AG09319 (cell line): ENCODE measurements at places on chromosomes 3 and 15.
A peak's percentile ranks its signal among the peaks of the same experiment; 100 is the strongest.

- DNase-seq, result no peak
Measured at GRCh38 chr3:169234618-169235017, 428.9 kb downstream of the MECOM start.

GRCh38 chr15:101679806-101680205 lies 27.6 kb upstream of the TM2D3 start:
- no peak for DNase-seq

DNA sequence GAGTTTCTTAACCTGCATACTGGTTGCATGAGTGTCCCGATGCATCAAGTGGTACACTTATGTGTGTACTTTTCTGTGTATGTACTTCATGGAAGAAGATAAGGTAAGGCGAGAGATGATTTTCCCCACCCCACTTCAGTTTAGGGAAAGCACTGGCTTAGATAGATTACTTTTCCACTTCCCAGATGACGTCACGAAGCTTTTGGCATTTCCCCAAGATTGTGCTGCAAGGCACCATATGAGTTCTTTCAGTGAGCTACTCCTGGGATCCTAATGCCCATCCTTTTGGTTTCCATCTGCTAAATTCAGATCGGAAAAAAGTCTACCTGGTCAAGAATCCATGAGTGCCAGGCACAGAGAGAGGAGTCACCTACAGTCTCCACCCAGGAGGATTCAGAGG lies 4.5 kb downstream of the IL17RB start:
- peak; percentile 2 for DNase-seq

DNA sequence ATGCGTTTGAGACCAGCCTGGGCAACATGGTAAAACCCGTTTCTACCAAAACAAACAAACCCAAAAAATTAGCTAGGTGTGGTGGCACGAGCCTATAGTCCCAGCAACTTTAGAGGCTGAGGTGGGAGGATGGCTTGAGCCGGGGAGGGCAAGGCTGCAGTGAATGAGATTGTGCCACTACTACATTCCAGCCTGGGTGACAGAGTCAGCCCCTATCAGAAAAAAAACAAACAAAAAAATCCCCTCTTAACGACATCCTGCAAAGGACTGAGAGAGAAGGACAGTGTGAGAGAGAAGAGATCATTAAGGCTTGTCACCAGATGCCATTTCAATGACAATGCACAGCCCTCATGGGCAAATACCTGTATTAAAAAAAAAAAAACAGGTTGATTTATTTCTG lies 266.7 kb upstream of the ATP10A start:
- no peak for DNase-seq

DNA sequence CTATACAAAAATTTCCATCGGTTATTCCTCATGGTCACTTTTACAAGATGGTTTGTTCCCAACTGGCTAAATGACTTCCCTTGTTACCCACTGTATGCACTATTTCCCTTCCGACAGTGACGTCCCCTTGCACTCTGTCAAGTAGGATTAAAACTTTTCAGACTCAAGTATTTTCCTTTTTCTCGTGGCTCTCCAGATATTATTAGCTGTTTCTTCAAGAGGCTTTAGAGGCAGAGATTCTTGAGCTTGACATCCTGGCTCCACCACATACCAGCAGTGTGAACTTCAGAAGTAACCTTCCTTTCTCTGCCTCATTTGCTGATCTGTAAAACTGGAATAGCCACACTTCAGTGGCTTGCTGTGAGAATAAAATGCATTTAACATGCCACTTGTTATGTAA lies 14.0 kb downstream of the CSNK1G1 start:
- DNase-seq, result no peak

DNA sequence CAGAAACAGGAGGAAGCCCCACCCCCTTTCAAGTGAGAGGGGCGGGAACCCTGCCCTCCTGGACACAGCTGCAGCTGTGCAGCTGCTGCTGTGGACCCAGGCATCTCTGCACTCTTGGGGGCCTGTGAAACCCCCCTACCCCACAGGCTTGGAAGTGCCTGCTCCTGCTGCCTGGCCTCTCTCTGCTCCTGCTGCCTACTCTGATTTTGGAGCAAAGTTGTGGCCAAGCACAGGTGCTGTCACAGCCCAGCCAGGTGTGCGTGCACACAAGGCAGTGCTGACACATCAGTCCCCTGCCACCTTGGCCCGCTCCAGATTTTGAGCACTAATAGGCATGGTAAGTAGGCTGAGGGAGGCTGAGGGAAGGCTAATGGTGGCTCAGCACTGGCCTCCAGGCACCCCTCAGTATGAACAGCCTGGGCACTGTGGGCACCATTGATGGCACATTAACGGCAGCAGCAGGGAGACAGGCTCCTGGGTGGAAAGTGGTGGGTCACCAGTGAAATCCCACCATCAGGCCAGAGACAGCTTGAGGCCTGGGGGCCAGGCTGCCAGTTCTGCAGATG lies 890.9 kb downstream of the GBE1 start:
- DNase-seq, result no peak

- DNase-seq, result no peak
Measured at GRCh38 chr15:82647835-82648256, 683 bp upstream of the CPEB1 start.

DNA sequence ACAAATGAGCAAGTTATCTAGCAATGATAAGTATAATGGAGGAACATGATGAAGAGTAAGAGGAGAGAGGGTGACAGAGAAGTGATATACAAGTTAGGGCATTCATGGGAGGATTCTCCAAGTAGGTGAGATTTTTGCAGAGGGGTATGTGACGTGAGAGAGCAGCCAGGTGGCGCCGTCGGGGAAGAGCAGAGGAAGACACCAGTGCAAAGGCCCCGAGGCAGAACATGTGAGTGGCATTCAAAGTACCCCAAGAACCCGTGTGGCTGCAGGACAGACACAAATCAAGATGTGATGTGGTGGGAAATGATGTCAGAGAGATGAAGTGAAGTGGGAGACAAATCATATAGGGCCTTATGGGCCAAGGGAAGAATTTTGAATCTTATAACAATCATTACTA lies 81.8 kb upstream of the GRM7 start:
- DNase-seq, result no peak

- DNase-seq, result peak; percentile 89
Measured at GRCh38 chr3:195210266-195210973, 60.5 kb downstream of the XXYLT1 start.

DNA sequence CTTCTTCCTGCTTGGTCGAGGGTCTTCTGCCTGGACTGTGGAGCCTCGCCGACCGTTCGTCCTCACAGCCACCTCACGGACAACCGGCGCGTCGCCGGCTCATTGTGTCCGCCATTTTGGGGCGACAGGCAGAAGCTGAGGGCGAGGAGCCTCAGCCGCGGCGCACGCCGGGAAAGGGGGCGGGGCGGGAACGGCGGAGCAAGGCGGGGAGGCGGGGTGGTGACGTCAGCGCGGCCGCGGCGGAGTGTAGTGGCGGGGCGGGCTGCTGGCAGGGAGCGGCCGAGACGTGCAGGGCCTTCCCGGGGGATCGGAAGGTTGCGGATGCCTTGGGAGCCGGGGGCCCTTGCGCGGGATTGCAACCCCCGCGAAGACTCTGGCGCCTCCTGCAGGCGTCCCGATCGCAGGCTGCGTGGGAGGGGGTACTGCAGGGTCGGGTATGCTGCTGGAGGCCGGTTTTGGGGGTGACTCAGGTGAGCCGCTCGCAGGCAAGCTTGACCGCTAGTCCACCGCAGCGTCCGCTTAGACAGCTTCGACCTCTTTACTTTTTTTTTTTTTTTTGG lies at the start of gene WDR82:
Gene WDR82, minus strand, starts transcription at position 140 of the 560 bp plus-strand sequence. CDS start 288 bp downstream, outside the sequence.
- DNase-seq, result peak; percentile 83

DNA sequence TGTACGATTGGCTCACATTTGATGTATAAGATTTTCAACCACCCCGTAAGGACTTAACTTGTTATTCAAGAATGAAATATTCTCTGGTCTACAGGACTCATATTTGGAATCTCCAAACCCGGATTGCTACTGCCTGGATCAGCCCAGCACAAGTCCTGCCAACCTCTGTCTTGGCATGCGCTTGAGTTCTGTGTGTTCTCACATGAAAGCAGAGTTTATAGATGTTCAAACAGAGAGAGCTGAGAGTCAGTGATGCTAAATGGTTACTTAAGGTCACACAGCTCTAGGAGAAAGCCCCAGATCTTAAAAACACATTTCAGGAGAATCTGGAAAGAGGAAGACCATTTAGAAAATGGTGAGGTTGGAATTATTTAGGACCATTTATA lies 268.0 kb upstream of the TBL1XR1 start:
- DNase-seq, result no peak

GRCh38 chr15:65081758-65082157 lies 5.2 kb downstream of the KBTBD13 start:
- no peak for DNase-seq

DNA sequence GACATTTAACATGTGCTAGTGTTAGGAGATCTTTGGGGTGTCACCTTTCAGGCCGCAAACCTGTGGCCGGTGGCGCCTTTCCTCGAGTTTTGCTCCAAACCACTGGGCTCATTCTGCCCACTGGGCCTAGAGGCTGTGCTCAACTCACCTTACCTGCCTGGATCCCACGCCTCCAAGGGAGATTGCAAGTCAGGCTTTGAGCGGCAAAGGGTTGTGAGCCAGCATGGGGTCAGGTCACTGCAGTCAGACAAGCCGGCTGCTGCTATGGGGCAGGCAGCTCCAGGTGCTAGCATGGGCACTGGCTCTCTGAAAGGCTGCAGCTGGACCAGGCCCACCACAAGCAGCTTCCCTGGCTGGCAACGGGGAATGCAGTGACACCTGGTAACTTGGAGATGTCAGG lies 265.5 kb downstream of the ZBBX start:
- no peak for DNase-seq

GRCh38 chr3:16506451-16506850 lies 7.0 kb downstream of the RFTN1 start:
- no peak for DNase-seq

DNA sequence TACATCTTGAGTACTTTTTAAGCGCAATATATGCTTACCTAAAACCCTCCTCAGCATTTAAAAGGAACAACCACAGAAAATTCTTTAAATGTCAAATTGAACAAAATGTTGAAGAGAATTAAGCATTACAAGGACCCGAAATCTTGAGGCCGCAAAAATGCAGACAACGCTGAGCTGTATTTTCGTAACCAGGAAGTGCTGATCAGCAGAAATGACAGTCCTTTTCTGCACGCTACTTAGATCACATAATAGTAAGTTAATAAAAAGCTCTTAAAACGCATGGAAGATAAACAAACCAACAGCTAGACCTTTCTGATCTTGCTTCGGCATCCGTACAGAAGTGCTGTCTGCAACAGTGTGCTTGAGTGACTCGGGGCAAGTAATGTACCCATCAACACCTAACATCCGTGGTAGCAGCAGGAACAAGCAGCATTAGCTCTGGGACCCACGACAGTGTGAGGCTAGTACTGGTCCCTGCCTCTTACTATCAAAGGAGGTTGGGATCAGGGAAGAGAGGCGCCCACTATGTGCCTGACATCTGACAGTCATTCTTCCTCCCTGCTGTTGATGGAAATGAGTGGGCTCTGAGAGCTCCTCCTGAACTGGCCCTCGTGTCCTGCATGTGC lies 1.8 kb upstream of the SSUH2 start:
- no peak for DNase-seq

DNA sequence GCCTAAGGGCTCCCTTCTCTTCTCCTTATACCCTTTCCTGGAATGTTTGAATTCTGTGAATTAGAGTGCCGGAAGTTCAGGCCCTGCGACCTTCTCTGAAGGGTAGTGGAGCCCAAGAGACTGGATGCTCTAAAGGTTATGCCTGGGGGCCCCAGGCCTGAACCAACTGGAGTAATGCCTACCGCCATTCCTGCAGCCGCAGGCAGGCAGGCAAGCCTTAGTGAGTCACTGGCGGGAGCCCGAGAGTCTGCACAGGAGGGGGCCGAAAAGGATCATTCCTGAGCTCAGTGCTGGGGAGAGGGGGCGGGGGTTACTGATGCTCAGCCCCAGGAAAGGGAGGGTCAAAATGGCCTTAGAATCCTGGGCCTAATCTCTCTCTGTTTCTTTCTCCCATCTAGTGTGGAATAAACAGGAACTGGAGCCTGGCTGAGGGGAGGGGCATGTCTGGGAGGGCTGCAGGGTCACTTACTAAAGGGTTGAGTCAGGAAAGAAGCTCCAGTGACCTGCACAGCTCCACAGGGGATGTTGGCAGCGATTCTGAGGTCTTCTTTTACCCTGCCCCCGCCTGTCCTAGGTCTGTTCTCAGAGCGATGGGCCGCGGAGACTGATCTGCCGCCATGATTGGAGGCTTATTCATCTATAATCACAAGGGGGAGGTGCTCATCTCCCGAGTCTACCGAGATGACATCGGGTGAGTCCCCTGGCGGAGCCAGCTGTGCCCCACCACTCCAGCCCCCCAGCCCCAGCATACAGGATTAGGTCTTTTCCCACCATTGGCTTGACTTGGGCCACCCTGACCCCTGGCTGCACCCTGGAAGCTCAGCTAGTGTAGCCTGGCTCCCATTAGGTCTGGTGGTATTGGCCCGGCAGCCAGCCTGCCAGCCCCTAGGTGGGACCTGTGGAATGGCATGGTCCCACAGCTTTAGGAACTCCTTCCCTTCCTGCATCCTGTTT lies 2.0 kb downstream of the AP2M1 start:
- DNase-seq, result peak; percentile 79

GRCh38 chr3:111737047-111737705 lies 121.9 kb upstream of the PHLDB2 start:
- DNase-seq, result no peak

DNA sequence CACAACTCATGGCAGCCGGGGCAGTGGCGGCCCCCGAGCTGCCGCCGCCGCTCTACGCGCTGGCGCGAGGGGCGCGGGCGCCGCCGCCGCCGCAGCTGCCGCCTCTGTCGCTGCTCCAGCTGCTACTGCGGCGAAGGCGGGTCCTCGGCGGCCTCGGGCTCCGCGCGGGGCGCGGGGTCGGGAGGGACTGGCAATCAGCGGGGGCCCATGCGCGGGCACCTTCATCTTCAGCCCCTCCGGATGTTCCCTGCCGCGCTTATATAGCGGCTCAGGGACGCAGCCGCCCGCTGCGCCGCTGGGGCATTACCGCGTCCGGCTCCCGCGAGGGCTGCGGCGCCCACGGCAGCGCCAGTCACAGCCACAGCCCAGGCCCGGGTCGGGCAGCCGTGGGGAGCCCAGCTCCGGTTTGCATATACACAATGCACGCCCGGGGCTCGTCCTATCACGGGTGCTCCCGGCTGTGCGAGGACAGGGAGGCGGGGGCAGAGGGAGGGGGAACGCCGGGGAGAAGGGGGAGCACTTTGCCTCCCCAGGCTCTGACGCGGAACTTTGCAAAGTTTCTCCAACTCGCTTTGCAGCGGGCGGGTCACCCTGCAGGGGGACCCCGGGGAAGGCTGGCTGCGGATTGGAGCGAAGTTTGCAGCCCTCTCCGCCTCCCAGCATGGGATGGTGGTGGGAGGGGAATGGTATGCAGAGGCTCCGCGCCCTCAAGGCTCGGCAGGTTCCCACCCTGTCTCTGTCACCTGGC lies at the start of gene VGLL3:
Gene VGLL3, minus strand, starts transcription at position 416 of the 748 bp plus-strand sequence. Its CDS starts 406 bp downstream, at position 10.
- DNase-seq, result peak; percentile 78

GRCh38 chr3:182487143-182487542 lies 306.2 kb upstream of the ATP11B start:
- DNase-seq, result no peak
